NCI-H2107 (cell line): ENCODE measurements at places on chromosomes 5 and 9.
A peak's percentile ranks its signal among the peaks of the same experiment; 100 is the strongest.

DNA sequence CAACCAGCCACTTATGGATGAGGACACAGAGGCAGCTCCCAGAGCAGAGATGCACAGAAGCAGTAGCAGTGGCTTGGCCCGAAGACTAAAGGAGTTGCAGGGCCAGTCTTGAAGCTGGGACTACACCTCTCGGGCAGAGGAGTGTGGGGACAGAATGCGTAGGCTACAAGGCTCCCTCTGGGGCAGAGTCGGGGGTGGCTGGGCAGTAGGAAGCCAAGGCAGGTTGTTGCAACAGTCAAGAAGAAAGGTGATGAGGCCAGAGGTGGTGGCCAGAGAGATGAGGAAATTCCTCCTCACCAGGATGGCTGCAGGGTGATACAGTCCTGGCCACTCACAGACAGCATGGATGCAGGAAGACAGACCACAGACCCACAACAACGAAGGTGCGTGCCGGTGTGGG lies 4.9 kb upstream of the N4BP3 start:
- DNase-seq = no peak

GRCh38 chr5:178177569-178177968 lies 9.6 kb downstream of the GMCL2 start:
- no peak for DNase-seq

GRCh38 chr5:90550963-90551362 lies 7.6 kb upstream of the ADGRV1 start:
- DNase-seq = no peak

- no peak for DNase-seq
Observed at GRCh38 chr9:78541868-78542443, 245.0 kb downstream of the PSAT1 start.

- DNase-seq = peak; percentile 49
Observed at GRCh38 chr5:124402144-124402581, 344.3 kb downstream of the ZNF608 start.

- DNase-seq = no peak
Observed at GRCh38 chr5:114435885-114436299, 74.0 kb downstream of the KCNN2 start.

DNA sequence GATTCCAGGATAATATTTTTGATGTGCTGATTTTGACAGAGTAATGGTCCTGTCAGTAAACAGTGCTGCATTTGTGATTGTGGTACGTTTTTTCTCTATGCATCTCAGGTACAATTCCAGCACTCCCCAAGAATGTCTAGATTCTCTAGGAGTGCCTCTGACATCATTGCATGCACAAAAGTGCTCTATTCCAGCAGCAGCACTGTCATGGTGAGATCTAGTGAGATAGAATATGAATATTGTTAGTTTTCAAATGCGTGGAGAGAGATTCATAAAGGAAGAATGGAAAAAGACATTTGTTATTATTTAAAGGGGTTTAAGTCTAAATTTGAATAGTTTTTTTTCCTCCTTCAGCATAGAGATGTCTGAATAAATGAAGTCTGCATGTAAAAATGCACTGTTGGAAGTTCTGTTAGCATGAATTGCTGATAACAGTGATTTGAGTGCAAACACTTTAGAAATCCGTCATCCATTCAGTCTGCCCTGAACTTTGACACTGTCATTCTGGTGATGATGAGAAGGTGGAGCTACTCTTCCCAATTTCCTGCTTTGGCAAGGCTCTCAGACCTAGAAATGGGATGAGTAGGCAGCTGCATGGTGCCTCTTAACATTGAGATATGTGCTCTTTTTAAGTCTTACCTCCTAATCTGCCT lies 84.6 kb downstream of the GAPVD1 start:
- DNase-seq = no peak

DNA sequence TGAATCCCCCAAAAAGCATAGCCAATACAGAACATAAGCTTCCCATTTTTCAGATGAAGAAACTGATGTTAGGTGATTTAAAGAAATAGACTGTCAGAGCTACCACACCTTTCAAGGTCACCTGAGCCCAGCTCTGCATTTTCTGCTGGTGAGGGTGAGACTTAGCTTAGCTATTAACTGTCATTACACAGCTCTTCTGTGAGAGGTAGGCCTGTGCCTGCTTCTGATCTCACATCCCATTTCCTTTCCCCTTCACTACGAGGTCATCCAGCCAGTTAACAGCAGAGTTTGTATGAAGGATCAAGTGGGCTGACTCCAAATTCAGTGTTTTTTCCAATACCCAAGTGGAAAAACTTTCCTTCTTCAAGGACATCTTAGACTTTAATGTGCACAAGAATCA lies 528.6 kb upstream of the CLINT1 start:
- DNase-seq = no peak

DNA sequence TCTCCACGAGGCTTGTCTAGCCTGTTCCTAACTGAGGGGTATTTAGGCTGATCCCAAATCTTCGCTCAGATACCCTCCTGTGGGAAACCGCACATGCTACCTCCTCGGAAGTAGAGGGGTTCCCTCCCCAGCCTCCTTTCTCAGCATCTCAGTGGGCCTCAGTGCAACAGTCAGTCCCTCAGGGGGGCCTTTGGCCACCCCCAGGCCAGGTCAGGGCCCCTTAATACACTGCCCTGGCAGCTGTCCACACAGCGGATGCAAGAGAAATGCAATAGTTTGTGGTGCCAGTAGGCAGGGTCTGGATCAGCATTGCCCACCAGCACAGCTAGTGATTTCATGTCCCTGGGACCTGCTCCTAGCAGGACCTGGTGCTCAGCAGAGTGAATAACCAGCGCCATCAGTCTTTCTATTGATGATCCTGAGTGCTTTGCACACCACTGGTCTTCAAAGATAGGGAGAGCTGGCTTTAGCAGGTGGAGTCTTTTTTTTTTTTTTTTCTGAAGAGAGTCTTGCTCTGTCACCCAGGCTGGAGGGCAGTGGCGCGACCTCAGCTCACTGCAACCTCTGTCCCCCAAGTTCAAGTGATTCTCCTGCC lies 7.5 kb downstream of the PLPP7 start:
- DNase-seq = no peak

DNA sequence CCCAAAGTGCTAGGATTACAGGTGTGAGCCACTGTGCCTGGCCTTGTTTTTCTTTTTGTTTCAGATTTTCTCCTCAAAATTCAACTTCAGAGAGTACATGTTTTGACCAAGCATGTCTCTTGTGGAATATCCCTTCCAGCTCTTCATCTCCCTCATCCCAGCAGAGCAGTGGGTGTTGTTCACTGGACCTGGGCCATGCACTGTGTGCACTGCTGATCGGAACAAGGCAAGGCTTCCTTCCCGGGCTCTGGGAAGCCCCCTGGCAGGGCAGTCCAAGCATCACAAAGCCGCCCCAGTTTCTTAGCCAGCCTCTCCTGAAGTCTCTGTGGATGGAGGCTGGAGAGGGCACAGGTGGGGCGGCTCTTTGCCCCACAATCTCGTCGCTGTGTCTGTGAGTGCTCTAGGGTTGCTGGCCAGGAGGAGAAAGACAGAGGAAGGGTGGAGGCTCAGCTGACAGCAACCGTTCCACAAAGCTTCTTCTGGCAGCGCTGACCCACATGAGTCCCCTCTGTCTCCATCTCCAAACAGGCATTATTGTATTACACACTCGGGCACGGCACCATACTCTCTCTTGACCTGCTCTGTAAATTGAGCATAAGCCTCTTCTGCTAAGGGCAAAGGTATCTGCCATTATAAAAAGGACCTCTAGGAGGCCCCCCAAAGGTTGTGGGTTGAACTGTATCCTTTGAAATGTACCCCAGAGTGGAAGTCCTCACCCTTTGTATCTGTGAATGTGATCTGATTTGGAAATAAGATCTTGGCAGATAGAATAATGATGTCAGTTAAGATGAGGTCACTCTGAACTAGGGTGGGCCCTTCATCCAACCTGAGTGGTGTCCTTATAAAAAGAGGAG lies 89.6 kb downstream of the TARS1 start:
- no peak for DNase-seq

DNA sequence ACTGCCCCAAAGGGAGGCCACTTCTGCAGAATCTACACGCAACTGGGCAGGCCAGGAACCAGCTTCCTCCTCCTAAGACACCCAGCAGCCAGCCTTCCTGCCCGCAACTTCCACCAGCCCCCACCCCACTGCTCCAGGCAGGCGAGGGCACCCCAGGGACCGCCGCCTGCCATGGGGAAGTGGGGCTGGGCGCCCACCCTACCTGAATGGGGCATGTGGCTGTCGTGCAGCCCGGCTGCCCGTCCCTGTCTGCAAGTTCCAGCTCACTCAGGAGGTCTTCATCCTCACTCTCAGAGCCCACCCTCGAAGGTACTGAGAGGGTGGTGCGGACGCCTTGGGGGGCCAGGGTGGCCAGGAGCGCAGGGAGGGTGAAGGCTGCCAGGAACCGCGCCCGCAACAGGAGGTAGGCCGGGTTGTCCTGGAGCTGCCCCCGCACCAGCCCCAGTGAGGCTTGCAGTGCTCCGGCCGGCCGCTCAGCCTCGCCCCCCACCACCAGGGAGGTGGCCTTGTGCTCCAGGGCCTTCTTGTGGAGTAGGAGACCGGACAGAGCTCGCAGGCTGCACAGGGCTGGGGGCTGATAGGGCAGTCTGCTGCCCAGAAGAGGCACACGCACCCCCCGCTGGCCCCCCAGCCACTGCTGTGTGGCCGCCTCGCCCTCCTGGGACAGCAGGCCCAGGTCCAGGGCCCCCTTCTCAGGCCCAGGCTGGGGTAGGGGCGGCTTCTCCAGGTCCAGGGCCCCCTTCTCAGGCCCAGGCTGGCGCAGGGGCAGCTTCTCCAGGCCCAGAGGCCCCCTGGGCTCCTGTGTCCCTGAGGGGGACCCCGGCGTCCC lies 4.1 kb upstream of the CARD9 start:
- no peak for DNase-seq

GRCh38 chr5:135576075-135576599 lies 2.7 kb downstream of the CXCL14 start:
- DNase-seq = no peak

GRCh38 chr9:110104261-110104809 lies 103.6 kb downstream of the C9orf152 start:
- DNase-seq = no peak

DNA sequence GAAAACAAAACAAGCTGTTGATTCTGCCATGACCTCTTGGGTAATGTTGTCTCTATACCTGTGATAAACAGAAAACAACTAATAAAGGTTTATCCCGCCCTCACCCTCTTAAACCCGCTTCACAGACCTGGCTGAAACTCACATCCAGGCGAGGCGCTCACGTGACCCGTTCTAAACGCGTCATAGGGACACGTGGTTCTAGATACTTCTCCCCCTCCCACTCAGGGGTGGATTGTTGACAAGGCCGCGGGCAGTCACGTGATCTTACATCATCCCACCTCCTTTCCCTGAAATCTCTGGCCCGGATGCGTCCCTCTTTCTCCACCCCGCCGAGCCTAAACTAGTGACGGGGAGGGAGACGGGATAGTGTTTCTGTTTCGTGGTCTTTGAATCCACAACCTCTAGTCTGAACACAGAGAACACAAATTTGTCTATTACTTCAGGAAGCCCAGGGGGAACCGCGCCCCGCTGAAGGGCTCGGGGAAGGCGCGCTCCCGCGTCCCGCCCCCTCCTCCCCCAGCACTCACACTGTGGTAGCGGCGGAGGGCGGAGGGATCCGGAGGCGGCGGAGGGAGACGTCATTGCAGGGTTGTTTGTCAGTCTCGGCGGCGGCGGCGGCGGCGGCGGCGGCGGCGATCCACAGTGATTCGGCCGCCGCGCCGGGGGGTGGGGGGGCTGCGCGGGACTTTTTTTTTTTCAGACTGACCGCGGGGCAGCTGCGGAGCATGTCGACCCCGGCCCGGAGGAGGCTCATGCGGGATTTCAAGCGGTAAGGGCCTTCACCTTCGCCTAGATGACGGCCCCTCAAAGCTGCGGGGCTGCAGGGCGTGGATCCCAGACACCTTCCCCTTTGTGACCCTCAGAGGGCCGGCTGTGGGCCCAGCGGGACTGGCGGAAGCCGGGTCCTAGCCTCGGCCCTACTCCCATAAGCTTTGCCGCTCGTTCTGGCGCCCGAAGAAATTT lies at the start of gene UBE2B:
Gene UBE2B (plus strand): TSS at position 699 of the 963 bp plus-strand sequence. CDS start 27 bp downstream, at position 726.
- DNase-seq = peak; percentile 85

DNA sequence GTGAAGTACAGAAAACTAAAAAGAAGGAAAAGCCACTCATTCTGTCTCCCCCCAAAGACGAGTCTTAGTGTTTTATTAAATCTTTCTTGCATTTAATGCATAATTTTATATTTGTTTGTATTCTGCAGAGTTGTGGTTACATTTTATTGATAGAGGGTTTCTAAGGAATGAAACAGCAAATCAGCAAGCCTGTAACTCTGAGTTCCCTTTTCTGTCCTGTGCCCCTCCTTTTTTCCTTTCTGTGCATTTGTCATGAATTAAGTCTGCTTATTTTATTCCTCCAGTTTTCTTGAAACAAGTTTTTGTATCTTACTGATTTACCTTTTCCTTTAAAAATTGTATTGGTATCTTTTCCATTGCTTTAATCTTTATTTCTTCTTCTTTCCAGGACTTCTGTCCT lies 132.8 kb downstream of the MUSK start:
- DNase-seq = no peak

DNA sequence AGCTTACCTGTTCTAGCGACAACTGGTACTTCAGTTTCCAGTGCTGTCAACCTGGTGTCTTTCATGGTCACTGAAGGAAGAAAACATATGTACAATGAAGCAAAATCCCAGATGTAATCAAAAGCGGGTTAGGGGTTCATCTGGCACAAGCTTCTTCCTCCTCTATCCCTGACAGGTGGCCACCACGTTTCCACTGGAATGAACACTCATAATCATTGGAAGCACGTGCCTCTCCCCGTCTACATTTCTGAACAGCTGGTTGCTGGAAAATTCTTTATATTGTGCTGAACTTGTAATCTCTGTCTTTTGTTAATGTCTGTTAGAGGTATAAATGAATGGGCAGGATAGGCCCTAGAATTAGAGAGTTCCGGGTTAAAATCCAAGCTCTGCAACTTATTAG lies 9.4 kb downstream of the TSC1 start:
- DNase-seq = no peak

GRCh38 chr5:37710965-37711364 lies 128.9 kb downstream of the GDNF start:
- DNase-seq = no peak

DNA sequence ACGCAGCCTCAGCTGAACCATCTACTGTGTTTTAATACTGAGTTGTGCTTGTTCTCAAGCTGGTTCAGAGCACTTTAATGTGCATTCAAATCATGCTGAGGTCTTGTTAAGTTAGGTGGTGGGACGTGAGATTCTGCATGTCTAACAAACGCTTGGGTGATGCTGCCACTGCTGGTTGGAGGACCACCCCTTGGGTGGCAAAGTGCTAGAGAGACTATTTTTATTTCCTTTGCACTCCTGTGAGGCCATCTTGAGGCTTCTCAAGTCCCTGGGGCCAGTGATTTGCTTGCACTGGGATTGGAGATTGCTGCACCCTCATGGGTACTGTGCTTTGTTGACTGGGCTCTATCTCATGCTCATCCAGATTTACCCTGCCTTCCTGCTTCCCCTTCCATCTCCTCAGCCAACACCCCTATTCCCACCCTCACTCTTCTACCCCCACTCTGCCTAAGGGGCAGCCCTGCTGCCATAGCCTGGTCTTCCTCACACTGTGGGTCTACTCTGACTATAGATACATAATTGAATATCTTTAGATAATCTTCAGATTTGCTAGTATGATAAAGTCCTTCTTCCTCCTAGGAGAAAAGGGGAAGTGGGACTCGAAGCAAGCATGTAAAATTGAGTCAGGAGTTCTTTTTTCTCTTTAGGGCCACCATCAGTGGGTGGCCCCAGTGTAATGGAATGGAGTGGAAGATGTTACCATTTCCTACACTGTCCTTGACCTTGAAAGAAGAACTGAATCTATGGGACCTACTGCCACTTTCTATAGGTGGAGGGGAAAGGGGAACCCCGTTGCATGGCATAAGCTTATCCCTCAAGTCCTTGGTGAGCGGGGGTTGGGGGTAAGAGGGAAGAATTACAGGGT lies 45.1 kb upstream of the SUB1 start:
- no peak for DNase-seq

- DNase-seq = no peak
Observed at GRCh38 chr5:167982-168660, 23.2 kb upstream of the LRRC14B start.
